ENCODE measurements at places on chromosomes 11 and 22.

GRCh38 chr11:79860336-79860735 is 419.5 kb upstream of the TENM4 start:
- DNase-seq, result peak; percentile 51

- DNase-seq, result no peak
Measured at GRCh38 chr11:128582496-128583366, 4.6 kb downstream of the ETS1 start.

DNA sequence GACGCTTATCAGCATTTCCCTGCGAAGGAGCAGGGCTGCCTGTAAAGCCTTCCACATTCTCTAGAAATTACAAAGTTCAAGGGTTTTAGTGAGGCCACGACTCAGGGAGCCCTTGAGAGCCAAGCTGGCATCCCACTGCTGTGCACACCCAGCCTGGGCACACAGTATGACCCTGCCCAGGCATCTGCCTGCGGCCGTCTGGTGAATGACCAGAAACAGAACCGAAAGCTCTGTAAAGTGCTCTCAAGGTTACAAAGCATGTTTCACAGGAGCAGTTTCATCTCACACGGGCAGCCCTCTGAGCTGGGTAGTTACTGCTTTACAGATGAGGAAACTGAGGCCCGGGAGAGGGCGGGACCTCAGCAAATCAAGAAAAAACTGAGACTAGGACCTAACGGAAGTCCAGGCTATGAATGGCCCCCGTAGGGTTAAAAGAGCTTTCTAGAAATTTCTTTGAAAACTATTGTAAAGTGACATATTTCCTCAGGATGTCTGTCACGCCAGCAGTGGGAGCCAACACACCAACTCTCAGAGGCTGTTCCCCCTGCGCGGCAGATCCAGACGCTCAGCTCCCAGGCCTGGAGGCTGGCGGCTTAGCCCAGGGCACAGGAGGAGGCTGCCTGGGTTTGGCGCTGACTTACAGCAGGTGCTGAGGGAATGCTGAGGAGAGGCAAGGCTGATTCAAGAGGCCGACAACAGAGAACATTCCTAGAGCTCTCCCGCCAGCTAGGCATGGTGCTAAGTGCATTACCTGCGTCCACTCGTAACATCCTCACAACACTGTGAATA is 7.7 kb upstream of the TCF20 start:
- no peak for DNase-seq

DNA sequence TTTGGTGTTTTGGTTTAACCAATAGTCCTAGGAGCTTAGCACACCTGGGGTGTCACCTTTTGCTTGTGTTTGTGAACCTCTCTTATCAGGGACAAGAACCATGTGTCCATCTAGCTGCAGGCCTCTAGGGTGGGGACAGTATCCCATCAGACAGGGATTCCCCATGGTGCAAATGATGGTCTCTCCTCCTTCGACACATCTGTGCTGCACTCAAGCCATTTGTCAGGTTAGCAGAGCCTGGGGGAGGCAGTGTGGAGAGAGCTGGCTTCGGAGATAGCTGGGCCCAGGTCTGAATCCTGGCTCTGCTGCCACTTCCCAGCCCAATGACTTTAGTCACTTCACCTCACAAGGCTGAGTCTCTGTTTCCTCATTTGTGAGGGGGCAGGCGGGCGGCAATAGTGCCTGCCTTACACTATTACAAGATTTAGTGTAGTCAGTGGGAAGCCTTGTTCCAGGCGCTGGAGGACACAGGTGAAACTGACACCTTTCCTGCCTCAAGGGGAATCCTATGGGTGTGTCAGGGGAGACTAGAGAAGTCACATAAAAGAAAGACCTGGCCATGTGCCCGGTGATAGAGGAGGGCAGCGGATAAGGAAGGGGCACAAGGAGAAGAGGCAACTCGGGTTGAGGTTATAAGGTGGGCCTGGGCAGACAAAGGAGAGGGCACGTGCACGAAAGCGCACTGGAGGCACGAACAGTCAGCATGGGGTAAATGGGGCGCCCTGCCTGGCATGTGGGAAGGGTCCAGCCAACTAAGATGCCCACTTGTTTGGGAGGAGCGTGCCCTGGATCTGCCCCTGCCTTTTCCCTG is 12.6 kb downstream of the KLHL35 start:
- DNase-seq, result peak; percentile 43

GRCh38 chr22:26124991-26125725 is 44.1 kb upstream of the SEZ6L start:
- no peak for DNase-seq

GRCh38 chr11:25565846-25566245 is 766.1 kb upstream of the ANO3 start:
- DNase-seq, result no peak

- DNase-seq, result no peak
Measured at GRCh38 chr11:31996159-31996881, 94.6 kb upstream of the RCN1 start.

- DNase-seq, result no peak
Measured at GRCh38 chr11:12031856-12032544, 23.6 kb upstream of the DKK3 start.

DNA sequence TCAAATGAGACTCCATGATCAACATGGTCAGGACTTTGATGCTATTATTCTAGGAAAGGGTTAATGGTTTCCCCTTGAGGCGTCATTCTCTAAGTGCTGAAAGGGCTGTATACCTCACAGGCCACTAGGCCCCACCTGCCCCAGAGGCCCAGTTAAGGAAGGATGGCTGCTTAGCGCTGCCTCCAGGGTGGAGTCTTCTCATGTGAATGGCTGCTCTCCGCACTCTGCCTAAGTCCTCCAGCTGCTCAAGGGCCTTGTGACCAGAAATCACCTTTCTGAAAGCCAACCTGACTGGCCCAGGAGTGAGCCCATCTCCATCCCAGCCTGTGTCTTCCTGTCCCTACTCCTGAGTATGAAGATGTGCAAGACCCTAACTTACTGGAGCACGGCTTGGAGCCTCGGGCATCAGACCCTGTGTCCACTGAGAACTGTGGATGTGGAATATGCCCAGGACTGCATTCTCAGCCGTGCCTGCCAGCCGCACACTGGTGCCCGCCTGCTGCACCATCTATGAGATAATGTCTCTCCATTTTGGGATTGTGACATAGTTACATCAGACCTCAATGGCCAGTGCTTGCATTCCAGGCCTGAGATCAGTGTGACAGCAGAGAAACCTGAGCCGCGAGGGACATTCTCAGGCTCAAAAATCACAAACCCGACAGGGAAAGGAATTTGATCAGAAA is 51.0 kb downstream of the SNX19 start:
- DNase-seq, result no peak

DNA sequence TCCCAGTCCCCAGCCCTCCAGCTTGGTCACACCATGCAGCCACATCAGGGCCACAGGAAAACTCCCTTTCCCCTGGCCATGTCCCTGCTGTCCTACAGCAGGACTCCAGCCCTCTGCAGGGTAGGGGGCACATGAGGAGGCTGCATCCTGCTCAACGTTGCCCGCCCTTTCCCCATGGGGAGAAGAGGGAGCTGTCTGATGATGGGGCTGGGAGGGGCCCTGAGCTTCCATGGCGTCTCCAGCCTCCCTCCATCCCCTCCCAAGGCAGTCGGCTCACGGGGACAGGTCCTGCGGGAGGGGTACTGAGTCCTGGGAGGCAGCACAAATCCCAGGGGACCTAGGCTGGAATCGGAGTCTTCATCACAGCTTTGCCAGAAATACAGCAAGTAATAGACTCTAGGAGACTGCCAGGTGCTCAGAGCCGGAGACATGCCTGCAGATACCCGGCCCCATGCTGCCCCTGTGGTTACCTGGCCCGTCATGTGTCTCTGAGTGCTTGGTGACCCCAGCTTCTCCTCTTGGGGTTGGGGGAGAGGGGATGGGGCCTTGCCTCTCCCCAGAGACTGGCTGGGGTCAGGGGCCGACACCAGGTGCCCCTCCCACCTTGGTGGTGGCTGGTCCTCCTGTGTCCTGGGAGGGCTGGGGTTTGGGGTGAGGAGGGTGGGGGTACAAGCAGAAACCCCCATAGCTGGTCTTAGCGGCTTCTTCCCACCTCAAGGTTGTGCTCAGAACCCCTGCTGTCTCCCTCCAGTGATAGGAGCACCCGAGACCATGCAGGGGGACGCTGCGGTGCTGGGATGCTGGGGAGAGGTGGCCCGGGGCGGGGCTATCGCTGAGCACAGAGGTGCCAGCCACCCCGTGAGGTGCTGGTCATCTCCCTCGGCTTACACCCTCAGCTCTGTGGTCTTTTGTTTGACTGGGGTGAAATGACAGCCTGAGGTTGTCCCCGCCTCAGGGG is 2.3 kb downstream of the MRGPRE start:
- no peak for DNase-seq

DNA sequence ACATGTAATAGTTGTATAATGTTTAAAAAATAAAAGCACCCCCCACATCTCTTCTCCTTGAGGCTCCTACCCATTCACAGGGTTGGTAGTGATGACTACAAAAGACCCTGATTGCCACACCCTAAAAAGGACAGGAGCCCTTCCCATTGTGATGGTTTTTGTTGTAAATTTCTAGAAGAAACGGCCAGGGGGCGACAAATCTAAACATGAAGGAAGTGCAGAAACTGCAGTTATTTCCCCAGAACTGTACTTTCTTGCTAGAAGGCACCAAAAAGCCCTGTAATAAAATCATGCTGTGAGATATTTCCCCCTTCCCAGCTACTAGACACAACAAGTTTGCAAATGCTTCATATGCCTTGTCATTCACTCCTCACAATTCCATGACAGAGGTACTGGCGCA is 10.8 kb downstream of the PRR5L start:
- no peak for DNase-seq

- DNase-seq, result no peak
Measured at GRCh38 chr11:1717745-1718144, 20.8 kb downstream of the KRTAP5-6 start.

GRCh38 chr11:61742391-61742790 is 10.0 kb upstream of the MYRF start:
- DNase-seq, result no peak

GRCh38 chr11:66478729-66479393 is 1.4 kb upstream of the DPP3 start:
- DNase-seq, result no peak

DNA sequence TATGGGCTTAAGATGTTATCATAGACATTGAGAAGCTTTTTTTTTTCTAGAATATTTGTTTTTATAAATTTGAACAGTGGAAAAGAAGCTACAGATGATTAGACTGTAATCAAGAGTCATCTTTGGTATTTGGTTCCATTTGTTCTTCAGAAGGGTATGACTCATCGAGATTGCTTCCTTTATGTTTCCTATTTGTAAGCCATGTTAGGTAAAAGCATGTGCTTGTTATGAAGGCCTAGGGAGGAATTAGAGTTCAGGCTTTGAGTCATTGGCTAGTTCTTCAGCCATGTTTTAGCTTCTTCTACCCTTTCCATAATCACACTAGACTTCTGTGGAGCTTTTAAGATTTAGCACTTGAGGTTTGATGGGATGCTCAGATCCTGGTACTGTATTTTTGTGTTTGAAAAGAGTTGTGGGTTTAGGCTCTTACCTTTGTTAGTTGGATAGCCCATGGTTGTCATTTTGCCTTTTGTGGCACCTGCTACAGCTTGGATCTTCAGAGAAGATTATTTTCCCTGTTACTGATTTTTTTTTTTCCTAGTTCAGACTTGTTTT is 44.3 kb downstream of the POLD3 start:
- DNase-seq, result no peak

GRCh38 chr11:68331338-68331947 is 19.1 kb downstream of the LRP5 start:
- no peak for DNase-seq

GRCh38 chr11:30705913-30706675 is 119.9 kb upstream of the MPPED2 start:
- no peak for DNase-seq

DNA sequence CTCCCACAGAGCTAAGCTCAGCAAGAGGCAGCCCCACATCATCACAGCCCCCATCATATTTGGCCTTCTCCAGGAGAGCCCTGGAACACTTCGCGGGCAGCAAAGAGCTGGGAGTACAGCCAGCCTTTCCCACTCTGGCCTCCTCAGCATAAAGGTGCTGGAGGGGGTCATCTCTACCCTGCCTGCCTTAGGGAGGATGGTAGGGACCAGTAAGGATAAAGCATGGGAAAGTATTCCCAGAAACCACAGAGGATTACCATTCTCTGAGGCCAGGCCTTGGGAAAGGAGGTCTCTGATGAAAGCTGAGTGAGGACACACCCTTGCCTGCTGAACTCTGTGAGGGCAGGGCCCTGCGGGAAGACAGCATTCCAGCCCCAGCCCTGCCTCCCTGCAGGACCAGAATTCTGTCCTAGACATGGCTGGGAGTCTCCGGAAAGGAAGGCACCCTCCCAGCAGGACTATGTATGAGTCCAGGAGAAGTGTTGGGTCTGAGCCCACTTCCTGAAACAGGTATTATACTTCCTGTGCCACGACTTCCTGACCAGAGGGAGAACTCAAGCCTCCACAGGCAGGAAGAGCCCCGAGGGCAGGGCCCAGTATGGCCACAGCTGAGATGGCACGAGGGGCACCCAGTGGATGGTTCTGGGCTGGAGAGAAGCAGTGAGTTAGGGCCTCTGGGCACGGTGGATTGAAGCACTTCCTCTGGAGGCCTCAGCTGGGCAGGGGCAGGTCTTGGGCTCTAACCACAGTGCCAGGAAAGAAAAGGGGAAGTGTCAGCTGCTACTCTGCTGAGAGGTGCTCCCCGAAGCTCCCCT is 12.9 kb upstream of the CASTOR1 start:
- DNase-seq, result no peak

DNA sequence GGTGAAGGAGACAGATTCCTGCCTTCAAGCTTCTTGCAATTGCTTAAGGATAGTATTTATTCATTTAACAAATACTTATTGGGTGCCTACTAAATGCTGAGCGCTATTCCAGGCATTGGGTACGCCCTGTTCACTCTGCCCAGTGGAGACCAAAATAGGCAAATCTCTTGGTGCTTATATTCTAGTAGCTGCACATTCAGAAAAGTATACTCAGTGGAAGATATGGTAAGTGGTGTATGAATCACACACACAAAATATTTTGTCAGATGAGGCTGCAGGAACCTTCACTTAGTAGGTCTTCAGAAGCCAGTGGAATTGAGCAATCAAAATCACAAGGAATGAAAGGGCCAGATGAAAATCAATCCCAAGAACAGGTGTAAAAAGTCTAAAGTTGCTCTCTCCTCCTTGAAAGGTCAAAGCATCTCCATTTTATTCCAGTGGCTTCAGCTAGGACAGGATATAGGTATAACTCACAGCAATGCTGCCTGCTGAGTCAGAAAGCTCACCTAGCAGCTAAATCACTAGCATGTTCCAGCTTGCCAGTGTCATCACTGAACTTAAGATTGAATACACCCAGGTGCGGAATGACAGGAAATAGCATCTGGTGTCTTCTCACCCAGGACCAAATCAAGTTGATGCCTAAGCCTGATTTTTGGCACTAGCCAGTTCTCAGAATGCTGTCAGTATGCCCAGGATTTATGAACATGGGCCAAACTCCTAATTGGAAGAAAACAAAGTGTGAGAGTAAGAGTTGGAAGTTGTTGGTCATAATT is 83.9 kb downstream of the AMOTL1 start:
- no peak for DNase-seq

GRCh38 chr11:33685082-33685481 is 15.5 kb downstream of the C11orf91 start:
- DNase-seq, result no peak
